ENCODE measurements at places on chromosomes 5 and 9.

DNA sequence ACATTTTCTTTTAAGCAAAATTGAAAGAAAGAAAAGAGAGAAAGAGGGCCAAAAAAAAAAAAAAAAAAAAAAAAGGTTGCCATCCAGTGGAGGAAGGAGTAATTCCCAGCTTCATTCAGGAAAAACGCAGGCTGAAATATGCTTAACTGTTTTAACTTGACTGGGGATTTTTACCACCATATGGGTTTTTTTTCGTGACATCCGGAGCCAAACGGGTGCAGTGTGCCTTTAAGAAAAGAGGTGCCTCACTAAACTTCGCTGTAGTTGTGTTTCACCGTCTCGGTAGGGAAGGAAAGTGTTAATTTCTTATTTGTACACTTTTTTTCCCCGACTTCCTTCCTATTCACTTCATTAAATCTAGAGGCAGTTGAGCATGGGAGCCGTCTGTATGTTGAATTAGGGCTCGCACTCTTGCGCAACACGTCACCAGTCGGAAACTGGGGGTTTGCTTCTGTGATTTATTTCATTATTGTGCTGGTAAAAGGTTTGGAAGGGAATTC, 143.0 kb downstream of the SMARCA2 start:
- DNase-seq: peak; percentile 79

- peak; percentile 93 for DNase-seq
Observed at GRCh38 chr5:39775086-39775796, 350.5 kb upstream of the DAB2 start.

DNA sequence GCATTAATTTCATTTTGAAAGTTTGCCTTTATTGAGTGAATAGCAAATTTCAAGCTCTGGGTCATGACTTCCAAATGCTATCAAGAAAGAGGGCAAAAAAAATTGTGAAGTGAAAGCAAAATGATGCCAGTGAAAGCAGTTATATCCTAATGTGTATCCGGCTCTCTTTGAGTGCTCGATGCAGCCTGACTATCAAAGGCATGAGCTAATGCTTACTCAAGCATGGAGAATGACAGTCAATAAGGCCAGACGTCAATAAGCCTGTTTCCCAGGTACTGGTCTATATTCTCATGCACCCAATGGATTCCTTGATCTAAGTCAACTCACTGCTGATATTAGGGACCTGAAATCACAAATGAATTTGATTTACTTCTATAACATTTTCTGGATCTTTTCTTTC, 435.5 kb downstream of the CAAP1 start:
- DNase-seq: no peak

DNA sequence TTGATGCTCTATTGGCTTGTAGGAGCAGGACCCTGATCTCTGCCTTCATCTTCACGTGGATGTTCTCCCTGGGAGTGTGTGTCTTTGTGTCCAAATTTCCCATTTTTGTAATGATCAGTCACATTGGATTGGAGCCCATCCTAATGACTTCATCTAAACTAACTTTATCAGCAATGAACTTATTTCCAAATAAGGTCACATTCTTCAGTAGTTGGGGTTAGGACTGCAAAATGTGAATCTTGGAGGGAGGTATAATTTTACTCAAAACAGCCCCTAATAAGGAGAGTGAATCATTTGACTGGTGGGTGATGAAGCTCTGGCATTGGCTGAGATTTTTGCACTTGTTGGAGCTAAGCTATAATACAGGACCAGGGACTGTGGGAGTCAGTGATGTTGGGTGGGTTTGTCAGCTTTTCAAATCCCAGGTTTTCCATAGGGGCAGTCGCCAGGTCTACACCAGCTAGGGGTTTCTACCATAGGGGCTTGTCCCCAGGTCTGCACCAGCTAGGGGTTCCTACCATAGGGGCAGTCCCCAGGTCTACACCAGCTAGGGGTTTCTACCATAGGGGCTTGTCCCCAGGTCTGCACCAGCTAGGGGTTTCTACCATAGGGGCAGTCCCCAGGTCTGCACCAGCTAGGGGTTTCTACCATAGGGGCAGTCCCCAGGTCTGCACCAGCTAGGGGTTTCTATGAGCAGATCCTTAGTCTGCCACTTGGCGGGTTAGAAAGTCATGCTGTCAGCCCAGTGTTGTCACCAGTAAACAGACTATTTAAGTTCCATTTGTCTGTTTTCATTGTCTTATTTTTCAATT, 382.6 kb upstream of the DAP start:
- peak; percentile 27 for DNase-seq

GRCh38 chr5:154273963-154274827, 83.7 kb downstream of the GALNT10 start:
- DNase-seq: no peak

GRCh38 chr9:33919276-33919897, 102.4 kb downstream of the UBE2R2 start:
- DNase-seq: no peak

- DNase-seq: peak; percentile 69
Observed at GRCh38 chr9:116275418-116276195, 122.0 kb downstream of the PAPPA start.

Data from fibroblast of skin of right quadriceps (primary cell).